ENCODE measurements at places on chromosomes 3 and 15.
A peak's percentile ranks its signal among the peaks of the same experiment; 100 is the strongest.

GRCh38 chr3:78660957-78661356 lies 1106.8 kb downstream of the ROBO1 start:
- DNase-seq = no peak

DNA sequence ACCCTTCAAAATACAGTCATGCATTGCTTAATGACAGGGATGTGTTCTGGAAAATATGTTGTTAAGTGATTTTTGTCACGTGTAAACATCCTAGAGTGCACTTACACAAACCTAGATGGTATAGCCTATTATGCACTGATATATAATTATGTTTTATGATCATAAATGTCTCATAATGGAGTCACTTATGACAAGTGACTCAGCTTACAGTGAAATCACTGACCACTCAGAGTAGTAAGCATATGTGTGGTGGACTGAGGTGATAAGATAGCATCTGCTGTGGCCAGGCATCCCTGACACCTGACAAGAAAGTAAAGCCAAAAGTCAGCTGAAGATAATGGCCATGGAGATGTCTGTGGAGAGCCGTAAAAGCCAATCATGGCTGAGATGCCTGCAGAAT lies 5.4 kb downstream of the ACAD11 start:
- DNase-seq = no peak

DNA sequence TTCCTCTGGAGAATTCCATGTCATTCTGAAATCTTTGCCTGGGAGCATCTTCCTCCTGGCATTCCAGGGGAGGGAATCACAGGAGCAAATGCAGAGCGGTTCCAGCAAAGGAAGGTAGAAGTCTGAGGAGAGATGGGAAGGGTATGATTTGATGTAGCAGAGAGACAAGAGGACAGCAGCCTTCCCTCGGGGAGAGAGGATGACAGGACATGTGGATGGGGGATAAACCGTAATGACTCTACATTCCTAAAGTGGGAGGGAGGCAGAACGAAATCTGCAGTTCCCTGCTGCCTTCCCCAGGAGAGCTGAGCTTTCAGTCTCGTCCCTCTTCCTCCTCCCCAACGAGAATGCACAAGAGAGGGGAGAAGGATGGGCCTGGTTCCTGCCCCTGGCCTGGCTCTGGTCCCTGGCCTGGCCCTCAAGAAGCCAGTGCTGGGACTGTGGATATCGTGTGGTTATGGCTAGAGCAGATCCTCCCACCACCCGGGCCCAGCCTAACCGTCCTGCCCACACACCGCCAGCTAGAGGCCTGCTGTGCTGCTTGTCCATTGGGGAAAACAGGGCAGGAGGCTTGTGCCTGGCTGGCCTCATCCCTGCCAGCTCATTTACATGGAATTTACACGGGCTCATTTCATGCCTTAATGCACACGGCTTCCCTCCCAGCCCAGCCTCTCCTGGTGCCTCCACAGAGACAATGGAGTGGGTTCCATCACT lies 26.6 kb downstream of the SEMA7A start:
- DNase-seq = peak; percentile 83

DNA sequence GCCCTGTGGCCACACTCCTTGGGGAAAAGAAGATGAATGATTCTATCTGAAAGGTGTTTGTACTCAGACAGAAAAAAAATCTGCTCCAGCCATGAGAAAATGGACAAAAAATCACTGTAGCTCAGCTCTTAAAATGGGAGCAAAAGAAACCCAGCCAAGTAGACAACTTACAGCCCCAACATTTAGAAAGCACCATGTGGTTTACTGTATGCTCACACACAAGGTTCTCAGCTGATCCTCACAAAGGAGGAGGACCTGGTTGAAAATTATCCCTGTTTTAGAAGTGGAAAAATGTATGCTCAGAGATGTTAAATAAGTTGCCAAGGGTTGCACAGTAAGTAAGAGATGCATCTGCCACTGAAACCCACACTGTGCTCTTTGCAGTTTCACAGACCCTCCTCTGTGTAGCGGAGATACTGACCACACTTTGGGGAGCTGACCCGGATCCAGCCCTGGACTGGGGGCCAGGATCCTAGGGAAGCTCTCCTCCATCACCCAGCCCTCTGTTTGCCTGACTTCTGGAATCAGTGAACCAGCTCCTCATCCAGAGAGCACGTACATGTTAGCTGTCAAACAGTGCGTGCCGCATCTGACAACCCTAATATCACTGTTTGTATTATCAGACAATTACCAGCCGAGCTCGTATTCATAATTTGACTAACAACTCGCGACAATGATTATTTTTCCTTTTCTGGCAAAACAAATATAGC lies 32.7 kb upstream of the TPRG1 start:
- DNase-seq = no peak

- DNase-seq = no peak
These were observed 138.1 kb downstream of the TMCO5A start for GRCh38 chr15:38072348-38073177.

GRCh38 chr3:168425936-168426595 lies 330.3 kb upstream of the GOLIM4 start:
- no peak for DNase-seq

GRCh38 chr3:14918356-14918860 lies 29.0 kb upstream of the NR2C2 start:
- DNase-seq = no peak

DNA sequence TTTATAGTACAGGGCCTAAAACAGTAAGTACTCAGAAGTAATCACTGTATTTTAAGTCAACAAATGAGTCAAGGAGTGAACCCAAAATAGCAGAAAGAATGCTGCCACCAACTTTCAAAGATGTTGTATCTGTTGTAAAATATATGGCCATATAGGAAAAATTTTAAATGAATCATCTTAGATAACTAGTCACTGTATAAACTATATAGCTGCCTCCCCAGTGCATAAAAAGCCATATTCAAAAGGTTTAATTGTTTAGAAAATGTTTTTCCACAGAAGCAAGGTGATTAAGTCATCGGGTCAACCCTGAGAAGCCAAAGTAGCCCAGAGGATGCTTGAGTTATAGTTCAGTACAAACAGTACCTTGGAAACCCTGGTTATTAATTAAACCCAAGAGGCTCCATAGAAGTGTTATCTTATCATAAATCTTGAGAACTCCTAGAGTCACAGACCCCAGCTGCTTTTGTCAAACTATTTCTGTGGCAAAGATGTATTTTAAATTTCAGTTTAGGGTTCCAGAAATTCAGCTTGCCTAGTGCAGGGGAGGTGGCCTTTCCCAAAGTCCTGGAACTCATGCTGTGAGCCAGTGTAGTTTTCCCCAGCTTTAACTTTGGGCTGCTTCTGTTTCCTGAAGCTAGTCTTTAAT lies 39.2 kb downstream of the MBNL1 start:
- DNase-seq = no peak

DNA sequence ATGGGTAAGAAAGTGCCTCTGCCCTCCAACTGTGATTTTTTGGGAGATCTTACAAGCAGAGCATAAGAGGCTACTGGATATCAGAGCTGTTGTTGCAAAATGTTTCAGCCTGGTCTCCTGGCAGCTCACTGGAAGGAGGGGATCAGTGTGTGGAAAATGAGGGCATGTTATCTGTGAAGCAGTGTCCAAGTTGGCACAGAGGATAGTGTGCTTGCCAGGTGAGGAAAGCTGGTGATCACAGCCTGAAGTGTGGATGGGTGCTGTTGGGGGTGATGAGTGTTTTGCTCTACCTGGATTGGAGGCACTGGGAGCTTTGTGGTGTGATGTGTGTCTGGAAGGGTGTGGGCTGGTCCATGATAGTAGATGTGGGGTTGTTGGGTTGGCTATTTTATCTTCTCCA lies 69.3 kb downstream of the MCTP2 start:
- DNase-seq = no peak

DNA sequence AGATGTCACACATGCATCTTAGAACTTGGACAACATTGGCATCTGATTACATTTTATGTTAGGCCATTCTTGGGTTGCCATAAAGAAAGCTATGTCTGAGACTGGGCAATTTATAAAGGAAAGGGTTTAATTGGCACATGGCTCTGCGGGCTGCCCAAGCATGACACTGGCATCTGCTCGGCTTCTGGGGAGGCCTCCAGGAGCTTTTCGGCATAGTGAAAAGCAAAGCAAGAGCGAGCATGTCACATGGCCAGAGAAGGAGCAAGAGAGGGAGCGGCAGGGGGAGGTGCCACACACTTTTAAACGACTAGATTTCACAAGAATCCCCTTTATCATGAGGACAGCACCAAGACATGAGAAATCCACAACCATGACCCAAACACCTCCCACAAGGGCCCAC lies 11.3 kb downstream of the RYR3 start:
- DNase-seq = no peak

- no peak for DNase-seq
These were observed 110.4 kb upstream of the GMNC start for GRCh38 chr3:190972840-190973270.

GRCh38 chr15:29058903-29059539 lies 173.2 kb downstream of the APBA2 start:
- no peak for DNase-seq

DNA sequence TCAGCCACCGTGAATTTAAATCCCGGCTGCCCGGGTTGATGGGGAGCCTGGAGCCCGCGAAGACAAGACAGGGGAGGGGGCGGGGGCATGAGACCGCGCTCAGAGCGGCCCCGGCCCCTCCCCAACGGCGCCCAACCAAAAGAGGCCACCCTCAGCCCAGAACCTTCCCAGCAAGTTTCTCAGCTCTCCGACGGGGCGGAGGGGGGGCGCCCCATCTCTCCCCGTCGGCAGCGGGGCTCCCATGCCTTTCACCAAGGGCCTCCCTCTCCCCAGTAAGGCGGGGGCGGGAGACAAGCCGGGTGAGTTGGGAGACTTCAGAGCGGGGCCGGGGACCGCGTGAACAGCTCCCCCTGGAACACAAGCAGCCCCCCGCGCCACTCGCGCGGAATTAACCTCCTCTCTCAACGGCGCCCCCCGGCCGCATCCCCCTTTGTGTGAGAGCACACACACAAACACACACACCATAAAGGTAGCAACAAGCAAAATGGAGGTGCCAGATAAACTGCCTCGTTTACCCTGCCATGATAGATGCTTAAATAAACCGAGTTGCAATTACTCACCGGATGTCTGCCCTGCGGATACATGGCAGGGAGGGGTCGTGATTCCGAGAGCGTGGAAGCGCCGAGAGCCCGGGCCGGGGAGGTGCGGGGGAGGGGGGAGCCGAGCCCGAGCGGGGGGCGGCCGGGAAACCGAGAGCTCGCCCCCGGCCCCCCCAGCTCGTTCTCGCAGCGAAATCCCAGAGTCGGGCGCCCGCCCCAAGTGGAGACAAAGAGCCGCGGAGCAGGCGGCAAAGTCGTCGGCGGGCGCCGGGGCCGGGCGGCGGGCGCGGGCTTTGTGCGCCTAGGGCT lies 1.3 kb downstream of the TLE3 start:
- DNase-seq = peak; percentile 55

DNA sequence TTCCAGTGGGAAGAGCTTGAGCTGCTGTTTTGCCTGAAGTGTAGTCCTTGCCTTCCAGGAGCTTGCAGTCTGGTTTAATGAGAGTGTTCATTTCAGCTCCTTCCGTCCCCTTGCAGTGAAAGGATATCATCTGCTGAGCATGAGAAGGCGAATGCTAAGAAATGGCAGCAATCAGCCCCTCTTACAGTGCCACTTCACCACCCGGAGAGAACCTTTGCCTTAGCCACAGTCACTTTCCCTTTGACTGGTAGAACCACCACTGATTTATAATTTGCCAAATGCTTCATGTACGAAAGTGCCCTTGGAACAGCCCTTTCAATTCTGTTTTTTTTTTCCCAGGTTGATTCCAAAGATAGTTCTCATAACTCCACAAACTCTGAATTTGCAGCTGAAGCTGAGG lies 11.5 kb downstream of the TATDN2 start:
- no peak for DNase-seq

DNA sequence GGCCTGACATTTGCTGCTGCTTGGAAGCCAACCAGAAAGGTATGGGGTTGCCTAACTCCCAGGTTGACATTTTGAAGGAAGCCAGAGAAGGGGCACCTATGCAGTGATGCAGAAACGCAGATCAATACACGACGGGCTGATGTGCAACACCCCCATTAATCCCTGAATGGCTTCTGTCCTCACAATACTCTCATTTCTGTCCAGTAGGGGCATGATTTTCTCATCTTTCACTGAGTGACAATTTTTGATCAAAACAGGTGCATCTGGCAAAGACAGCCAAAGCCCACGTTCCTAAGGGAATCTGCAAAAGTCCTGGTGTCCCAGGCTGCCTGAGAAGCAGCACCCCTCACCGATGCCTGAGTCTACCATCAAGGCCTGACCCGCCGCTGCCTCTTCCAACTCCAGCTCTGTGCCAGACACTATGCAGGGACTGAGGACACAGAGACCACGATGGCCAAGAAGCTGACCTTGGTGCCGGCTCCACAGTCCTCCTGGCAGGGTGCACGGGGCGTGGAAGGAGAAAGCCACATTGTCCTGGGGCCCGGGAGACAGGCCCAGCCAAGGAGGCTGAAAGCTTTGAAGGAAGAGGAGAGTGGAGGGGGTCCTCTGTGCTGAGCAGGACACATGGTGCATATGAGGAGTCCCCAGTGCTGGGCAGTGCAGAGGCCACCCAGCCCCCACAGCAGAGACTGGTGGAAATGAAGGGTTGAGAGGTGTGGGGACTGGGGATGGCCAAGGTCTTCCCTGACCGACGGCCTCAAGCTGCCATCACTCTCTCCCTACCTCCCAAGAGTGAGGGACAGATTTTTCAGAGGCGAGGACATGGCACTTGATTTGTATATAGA lies 159.6 kb downstream of the NUP210 start:
- no peak for DNase-seq

GRCh38 chr15:84572231-84572630 lies 28.6 kb upstream of the ZSCAN2 start:
- DNase-seq = no peak

DNA sequence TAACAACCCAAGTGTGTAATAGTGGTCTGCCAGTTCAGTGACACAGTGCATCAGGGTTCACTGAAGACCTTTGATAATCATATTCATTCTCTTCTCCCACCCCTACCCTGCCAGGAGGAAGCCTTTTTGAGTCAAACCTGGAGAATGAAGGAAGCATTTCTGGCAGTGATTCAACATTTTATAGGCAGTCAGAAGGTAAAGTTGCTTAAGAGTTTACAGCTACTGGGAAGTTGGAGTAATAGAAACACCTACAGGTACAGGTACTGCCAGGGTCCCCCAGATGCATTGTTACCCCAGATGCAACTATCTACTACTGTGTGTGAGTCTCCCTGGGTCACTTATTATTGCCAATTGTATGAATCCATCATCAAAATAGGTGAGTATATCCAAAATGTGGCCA lies 146.9 kb upstream of the EIF1B start:
- no peak for DNase-seq

- DNase-seq = no peak
These were observed 11.5 kb upstream of the GATA2 start for GRCh38 chr3:128504533-128504915.

GRCh38 chr3:167936019-167936418 lies 159.7 kb downstream of the GOLIM4 start:
- DNase-seq = no peak

DNA sequence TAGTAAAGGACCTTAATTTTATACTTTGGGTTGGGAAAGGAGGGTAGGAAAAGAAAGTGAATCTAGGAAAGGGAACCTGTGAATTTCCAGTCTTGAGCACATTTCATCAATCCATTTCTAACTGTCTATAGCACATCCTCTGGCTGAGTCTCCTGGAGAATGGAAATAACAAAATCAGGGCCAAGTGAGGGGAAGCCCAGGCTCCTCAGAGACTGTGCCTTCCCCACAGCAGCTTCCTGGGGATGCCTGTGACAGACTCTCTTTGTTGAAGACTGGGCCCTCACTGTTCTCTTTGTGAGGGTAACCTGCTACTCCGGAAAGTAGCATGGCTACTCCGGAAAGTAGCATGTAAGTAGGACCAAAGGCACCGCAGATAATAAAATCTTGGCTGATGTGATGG lies 22.6 kb upstream of the CSPG5 start:
- no peak for DNase-seq

All from 8988T (cell line).